ENCODE measurements at places on chromosomes 1 and 21. TPM values are rescaled to one million over a fixed set of nuclear protein-coding genes. Genes with fewer than 3 reads are reported as not detected.
A peak's percentile ranks its signal among the peaks of the same experiment; 100 is the strongest.

Gene NBPF12
- 10.3 TPM for total RNA-seq

Gene DNASE2B
- not detected for total RNA-seq

Gene ALG14
- total RNA-seq, result 4.1 TPM

Gene ATP5PB
- total RNA-seq, result 178 TPM

Gene RHD
- total RNA-seq, result not detected

Gene ATAD3C
- 10.6 TPM for total RNA-seq

Gene NGF
- not detected for total RNA-seq

Gene PRRX1
- 0.69 TPM for total RNA-seq

DNA sequence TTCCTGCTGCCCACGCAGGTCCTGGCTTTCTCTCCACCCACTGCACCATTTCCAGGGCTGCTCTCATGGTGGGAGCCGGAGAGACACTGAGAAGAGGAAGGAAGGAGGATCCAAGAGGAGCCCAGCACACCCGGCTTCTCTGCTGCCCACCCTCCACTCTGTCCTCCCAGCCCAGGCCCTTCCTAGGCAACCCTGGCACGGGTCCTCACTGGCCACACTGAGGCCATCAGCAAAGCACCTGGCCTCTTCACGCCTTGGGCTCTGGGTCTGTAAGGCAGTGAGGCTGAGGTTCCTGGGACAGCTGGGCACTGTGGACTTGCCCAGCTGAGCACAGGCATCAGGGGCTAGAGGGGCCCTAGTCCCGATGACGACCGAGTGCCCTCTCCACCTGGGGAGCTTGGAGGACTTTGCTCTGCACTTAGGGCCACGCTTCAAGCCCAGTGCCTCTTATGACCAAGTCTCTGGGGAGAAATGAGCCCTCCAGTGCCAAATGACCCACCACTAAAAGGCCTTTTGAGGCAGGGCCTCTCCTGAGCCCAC is 43.1 kb downstream of the PDE9A start:
- H3K27ac ChIP-seq, result no peak overlapping the region
- no peaks in the 10 kb centered on the region for H3K36me3 ChIP-seq
- no peak overlapping the region for H3K4me3 ChIP-seq
- no peaks in the 10 kb centered on the region for H3K4me1 ChIP-seq
- H3K27me3 ChIP-seq, result no peaks in the 10 kb centered on the region
- no peak for DNase-seq

GRCh38 chr21:39385299-39386145 is 36.6 kb upstream of the HMGN1 start:
- H3K4me3 ChIP-seq, result peak overlapping the region; percentile 27
- no peaks in the 10 kb centered on the region for H3K27me3 ChIP-seq
- peaks cover 19% of the 10 kb centered on the region for H3K4me1 ChIP-seq
- H3K36me3 ChIP-seq, result no peaks in the 10 kb centered on the region
- no peak for DNase-seq

DNA sequence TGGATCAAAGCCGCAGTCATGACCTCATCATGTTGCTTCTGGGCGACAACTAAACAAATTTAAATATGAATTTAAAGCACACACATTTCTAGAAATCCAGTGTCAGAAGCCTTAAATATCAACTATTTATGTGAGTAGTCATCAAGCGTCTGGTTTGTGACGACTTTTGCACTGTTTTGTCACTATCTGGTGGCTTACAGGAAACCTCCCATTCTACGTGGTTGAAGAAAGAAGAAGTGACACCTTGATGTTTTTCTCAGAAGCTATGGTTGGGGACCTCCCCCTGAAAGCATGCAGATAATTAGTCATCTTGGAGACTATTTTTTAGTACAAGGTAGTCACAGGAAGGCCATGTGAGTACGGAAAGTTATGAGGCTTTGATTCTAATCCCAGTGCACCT is 58.5 kb downstream of the TENT5C start:
- no peaks in the 10 kb centered on the region for H3K27me3 ChIP-seq
- no peak for DNase-seq

DNA sequence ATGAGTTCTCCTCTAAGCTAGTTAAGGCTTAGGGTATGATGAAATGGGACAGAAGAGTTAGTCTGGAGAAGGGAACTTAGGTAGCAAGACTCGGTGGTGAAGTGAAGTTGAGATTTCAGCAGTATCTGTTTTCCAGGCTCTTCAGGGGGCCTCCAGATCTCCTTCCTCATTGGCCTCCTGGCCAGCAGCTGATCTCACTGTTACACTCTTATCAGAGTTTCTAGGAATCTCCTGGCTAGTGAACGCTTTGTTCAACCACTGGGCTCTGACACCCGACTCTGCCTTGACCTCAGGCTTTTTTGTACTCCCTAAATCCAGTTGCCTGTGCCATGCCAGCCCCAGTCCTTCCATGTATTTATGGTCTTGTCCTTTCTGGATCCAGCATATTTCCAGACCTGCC is 311.0 kb downstream of the ASTN1 start:
- no peaks in the 10 kb centered on the region for H3K36me3 ChIP-seq
- H3K4me3 ChIP-seq, result no peak overlapping the region
- H3K4me1 ChIP-seq, result no peaks in the 10 kb centered on the region
- H3K27me3 ChIP-seq, result no peaks in the 10 kb centered on the region
- no peak for DNase-seq

- H3K4me3 ChIP-seq, result no peak overlapping the region
- no peaks in the 10 kb centered on the region for H3K27me3 ChIP-seq
- no peak overlapping the region for H3K27ac ChIP-seq
- no peaks in the 10 kb centered on the region for H3K4me1 ChIP-seq
Observed at GRCh38 chr21:18524097-18524880, 120.7 kb upstream of the TMPRSS15 start.

DNA sequence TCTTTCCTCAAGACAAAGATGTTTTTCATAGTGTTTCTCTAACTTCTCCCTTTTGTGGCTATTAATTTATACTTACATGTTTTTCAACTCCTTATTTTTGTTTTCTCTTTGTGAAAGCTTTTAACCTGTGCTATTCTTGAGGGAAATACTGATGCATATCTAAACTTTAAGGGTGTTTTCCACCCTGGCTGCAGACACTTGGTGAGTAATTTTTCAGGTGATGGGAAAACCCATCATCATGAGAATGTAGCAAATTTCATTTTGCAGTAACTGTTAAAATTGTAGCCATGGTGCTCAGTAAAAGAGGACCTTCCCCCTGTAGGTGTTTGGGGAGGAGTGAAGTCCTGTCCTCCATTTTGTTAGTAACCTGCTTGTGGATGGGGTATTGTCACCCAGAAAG is 124.2 kb downstream of the LIPI start:
- H3K4me3 ChIP-seq, result no peak overlapping the region
- no peaks in the 10 kb centered on the region for H3K4me1 ChIP-seq
- no peaks in the 10 kb centered on the region for H3K36me3 ChIP-seq
- DNase-seq, result no peak
- no peak overlapping the region for H3K27ac ChIP-seq
- no peaks in the 10 kb centered on the region for H3K27me3 ChIP-seq

GRCh38 chr1:117060441-117061317 is 553 bp downstream of the TTF2 start:
- H3K27ac ChIP-seq, result peak overlapping the region; percentile 68
- H3K36me3 ChIP-seq, result peaks cover 4% of the 10 kb centered on the region
- H3K4me1 ChIP-seq, result peaks cover 9% of the 10 kb centered on the region
- no peaks in the 10 kb centered on the region for H3K27me3 ChIP-seq

- H3K4me1 ChIP-seq, result no peaks in the 10 kb centered on the region
- no peak overlapping the region for H3K27ac ChIP-seq
- peak overlapping the region; percentile 42 for H3K4me3 ChIP-seq
- no peak for DNase-seq
Observed at GRCh38 chr1:226100436-226101391, 38.2 kb downstream of the H3-3A start.

Measured in Panc1 (cell line).